Ecto neural progenitor cell (in vitro differentiated cells): ENCODE measurements at places on chromosomes 6 and 20.
A peak's percentile ranks its signal among the peaks of the same experiment; 100 is the strongest.

- DNase-seq = no peak
Observed at GRCh38 chr6:110334423-110335180, 23.5 kb downstream of the METTL24 start.

GRCh38 chr6:19705606-19706005 is 131.6 kb upstream of the ID4 start:
- no peak for DNase-seq

DNA sequence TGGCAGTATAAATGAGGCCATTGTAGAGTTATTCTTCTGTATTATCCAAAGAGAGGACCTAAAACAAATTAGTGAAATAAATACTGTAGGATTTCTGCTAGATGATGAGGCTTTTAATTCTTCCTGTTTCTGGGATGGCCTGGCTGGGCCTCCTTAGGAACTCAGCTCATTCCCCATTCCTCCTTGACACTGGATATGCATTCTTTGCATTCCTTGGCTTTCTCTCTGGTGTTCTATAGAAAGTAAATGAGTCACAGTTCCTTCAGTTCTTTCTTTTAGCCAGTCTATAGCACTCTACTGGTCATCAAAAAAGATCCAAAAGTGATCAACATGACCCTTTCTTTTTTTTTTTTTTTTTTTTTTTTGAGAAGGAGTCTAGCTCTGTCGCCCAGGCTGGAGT is 8.6 kb downstream of the OR10C1 start:
- DNase-seq = no peak

- DNase-seq = no peak
Observed at GRCh38 chr20:15854911-15855310, 718.3 kb downstream of the KIF16B start.

- no peak for DNase-seq
Observed at GRCh38 chr20:16327606-16328005, 245.6 kb downstream of the KIF16B start.

GRCh38 chr6:144602523-144603180 is 317.5 kb downstream of the UTRN start:
- no peak for DNase-seq

GRCh38 chr20:5002077-5002413 is 735 bp upstream of the SLC23A2 start:
- DNase-seq = peak; percentile 52

GRCh38 chr6:1605004-1605892 is 4.5 kb upstream of the FOXC1 start:
- peak; percentile 63 for DNase-seq

- no peak for DNase-seq
Observed at GRCh38 chr6:156449128-156449527, 328.1 kb upstream of the ARID1B start.

GRCh38 chr20:44066645-44067606 is 120.1 kb downstream of the JPH2 start:
- DNase-seq = no peak

- no peak for DNase-seq
Observed at GRCh38 chr20:11200423-11200822, 526.6 kb upstream of the JAG1 start.

DNA sequence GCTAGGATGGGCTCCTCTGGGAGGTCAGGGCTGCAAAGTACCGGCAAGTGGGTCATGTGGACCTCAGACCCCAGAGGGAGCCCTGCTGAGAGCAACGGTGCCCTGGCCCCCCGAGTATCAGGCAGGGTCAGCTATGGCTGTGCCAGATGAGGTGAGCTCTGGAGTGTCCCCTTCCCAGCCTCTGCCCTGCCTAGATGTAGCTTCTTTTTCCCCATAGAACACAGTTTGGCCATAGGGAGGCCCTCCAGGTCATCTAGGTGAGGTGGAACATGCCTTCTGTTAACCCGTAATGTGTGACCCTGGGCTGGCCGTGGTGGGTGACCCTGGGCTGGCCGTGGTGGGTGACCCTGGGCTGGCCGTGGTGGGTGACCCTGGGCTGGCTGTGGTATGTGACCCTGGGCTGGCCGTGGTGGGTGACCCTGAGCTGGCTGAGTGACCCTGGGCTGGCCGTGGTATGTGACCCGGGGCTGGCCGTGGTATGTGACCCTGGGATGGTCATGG is 21.2 kb upstream of the PCMTD2 start:
- no peak for DNase-seq

GRCh38 chr6:45666846-45667245 is 289.1 kb upstream of the SUPT3H start:
- DNase-seq = no peak

- DNase-seq = no peak
Observed at GRCh38 chr6:90285042-90285481, 11.6 kb downstream of the BACH2 start.

- DNase-seq = no peak
Observed at GRCh38 chr20:16472045-16472872, 101.0 kb downstream of the KIF16B start.

GRCh38 chr20:50246367-50247195 is 56.0 kb downstream of the CEBPB start:
- DNase-seq = no peak

- DNase-seq = no peak
Observed at GRCh38 chr20:50642288-50642803, 49.0 kb downstream of the RIPOR3 start.

DNA sequence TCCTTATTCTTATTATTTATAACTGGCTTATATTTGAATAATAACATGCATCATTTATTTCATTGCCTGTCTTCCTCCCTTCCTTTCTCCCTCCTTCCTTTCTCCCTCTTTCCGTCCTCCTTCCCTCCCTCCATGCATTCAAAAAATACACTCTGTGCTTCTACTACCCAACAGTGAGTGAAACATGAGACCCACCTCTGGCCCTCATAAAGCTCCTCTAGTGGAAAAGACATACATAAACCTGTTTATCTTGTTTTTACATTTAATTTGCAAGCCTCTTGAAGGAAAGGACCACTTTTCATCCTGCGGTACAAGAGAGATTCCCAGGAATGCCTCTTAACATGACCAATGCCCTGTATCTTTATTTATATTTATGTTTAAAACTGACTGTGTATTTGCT is 21.8 kb upstream of the ISM1 start:
- DNase-seq = no peak

DNA sequence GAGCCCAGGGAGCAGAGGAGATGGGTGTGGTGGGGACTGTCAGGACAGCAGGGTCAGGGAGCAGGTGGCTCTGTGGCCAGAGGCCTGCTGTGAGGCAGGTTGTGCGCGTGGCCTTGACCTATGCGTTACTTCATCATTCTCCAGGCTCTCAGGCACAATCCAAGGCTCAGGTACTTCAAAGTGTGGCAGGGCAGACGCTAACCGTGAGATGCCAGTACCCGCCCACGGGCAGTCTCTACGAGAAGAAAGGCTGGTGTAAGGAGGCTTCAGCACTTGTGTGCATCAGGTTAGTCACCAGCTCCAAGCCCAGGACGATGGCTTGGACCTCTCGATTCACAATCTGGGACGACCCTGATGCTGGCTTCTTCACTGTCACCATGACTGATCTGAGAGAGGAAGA is 535 bp downstream of the NCR2 start:
- DNase-seq = no peak

DNA sequence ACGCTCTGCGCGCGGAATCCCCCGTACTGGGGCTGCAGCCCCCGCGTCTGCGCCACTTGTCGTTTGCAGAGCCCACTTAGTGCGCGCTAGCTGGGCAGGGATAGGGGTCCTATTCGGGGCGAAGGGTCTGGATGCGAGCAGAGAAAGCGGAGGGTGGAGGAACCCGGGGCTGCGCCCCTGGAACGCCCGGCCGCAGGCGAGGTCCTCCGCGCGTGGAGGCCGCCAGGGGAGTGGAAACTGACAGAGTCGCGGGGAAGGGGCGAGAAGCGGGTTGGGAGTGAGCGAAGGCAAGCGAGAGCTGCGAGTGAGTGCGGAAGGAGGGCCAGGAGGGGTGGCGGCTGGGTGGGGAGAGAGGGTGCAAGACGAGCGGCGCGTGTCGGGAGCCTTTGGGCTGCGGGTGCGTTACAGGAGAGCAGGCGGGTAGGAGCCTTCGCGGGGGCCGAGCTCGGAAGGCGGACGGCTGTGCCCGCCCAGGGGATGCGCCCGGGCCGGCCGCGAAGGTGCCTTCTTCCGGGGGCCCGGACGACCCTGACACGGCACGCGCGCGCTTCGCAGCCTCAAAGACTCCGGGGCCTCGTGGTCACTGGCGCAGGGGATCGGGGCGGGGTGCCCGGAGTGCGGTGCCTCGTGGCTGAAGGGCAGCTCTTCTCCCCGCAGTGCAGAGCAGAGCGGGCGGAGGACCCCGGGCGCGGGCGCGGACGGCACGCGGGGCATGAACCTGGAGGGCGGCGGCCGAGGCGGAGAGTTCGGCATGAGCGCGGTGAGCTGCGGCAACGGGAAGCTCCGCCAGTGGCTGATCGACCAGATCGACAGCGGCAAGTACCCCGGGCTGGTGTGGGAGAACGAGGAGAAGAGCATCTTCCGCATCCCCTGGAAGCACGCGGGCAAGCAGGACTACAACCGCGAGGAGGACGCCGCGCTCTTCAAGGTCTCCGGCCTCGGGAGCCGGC is 1.2 kb downstream of the IRF4 start:
- DNase-seq = peak; percentile 61

DNA sequence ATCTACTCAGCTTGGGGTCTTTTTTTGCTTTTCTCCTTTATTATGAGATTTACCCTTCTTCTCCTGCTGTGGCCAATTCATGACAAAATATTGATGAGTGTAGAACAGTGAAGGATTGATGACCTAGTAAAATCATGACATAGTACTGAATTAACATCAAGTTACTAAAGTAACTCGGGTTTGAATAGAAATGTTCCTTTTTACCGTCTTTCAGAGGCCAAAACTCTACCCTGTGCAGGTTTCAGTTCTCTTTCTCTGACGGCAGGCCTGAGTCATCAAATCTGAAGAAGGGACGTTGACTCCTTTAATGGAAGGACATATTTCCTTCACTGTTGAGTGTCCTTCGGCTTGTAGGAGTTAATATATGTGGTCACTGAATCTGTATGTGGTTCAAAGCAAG is 80.7 kb downstream of the RREB1 start:
- no peak for DNase-seq

GRCh38 chr6:7235712-7236305 is 77.2 kb downstream of the SSR1 start:
- no peak for DNase-seq

DNA sequence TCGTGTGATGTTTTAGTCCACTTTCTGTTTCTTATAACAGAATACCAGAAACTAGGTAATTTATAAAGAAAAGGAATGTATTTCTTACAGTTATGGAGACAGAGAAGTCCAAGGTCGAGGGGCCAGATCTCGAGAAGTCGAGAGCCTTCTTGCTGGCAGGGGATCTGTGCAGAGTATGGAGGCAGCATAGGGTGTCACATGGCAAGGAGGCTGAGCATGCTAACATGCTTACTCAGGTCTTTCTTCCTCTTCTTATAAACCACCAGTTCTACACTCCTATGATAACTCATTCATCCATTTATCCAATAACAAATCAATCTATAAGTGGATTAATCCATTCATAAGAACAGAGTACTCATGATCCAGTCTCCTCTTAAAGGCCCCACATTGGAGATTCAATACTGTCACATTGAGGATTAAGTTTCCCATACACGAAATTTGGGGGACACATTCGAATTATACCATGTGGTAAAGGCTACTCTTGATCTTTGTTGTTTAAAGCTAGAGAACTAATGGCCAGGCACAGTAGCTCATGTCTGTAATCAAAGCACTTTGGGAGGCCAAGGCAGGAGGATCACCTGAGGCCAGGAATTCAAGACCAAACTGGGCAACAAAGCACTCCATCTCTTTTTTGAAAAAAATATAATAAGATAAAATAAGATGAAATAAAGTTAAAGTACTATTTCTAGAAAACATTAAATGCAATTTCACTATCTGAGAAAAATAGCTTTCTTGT is 2.1 kb downstream of the GOPC start:
- DNase-seq = no peak

GRCh38 chr20:20034486-20034885 is 17.3 kb downstream of the NAA20 start:
- no peak for DNase-seq

DNA sequence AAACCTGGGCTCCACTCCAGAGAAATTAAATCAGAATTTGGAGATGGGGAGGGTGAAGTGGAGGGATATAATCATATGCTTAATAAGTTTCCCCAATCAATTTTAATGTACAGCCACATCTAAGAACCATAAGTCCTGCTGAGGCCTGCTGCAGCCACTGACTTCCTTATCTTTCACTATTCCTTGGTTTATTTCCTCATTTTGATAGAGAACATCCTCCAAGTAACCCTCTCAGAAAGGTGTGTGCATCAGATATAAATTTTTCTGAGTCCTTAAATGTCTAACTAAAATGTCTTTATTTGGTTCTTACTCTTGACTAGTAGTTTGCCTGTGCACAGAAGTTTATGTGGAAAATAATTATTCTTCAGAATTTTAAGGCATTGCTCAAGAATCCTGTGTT is 23.7 kb upstream of the SIRT5 start:
- DNase-seq = no peak

GRCh38 chr6:33848484-33848883 is 44.7 kb upstream of the MLN start:
- DNase-seq = no peak

DNA sequence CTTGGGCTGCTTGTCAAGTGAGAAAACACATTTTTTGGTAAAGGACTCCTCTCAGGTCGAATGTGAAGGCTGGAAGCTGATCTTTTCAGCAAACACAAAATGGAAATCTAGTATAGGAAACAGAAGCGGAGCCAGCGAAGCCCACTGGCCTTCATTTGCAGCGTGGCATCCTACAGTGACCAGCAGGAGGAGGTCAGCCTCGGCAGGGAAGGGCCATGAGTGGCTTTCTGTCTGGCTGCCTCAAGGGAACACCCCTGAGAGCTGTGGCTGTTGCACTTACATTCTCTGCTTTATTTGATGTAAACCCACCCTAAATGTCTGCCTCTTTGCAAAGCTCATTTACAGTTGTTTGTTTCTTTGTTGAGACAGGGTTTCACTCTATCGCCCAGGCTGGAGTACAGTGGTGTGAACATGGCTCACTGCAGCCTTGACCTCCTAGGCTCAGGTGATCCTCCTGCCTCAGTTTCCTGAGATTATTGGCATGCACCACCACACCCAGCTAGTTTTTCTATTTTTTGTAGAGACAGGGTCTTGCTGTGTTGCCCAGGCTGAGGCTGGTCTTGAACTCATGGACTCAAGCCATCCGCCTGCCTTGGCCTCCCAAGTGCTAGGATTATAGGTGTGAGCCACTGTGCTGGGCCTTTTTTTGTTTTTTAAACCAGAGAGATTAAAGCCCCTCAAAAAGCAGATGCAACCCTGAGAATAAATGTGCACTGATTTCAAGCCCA is 322.0 kb upstream of the SOX4 start:
- DNase-seq = no peak

DNA sequence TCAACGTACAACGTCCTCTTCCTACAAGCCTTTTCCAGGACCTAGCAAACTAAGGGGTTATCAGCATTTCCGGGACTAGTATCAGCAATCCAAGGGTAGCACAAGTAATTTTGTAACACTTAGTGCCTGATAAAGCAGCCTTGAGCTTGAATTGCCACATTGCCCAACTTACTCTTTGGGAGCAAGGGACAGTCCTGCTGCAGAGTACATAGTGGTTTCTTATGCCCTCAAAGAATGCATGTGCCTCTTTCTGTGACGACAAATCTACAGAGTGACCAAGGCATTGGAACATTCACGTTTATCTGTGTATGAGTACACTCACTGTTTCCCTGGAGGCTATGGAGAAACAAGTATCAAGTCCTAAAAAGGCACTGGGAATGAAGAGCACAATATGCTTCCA is 3.2 kb upstream of the ID4 start:
- DNase-seq = no peak
